ENCODE measurements at places on chromosomes 3 and 15.

DNA sequence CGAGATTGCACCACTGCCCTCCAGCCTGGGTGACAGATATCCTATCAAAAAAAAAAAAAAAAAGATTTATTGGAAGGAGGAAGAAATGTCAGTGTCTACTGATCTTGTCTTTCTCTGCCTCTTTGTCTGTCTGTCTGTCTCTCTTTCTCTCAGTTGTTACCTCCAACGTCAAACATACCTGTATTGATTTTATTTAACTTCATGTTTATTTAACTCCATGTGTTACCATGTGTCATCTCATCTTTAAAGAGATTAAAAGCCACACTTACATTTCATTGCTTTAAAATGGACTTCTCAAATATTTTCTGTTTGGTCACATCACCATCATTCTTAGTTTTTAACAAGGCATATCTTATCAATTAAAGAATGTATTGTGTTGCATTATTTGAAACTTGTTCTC lies 9.4 kb downstream of the CLDN11 start:
- no peak for DNase-seq

GRCh38 chr3:107395066-107395465 lies 17.8 kb downstream of the CCDC54 start:
- no peak for DNase-seq

GRCh38 chr3:171342200-171342599 lies 118.0 kb downstream of the TNIK start:
- DNase-seq: no peak

- DNase-seq: peak; percentile 31
These were observed 241.7 kb upstream of the ICE2 start for GRCh38 chr15:60720493-60721256.

GRCh38 chr3:192843723-192844485 lies 73.8 kb downstream of the MB21D2 start:
- DNase-seq: no peak

- no peak for DNase-seq
These were observed 85.6 kb downstream of the LPP start for GRCh38 chr3:188239577-188239976.

DNA sequence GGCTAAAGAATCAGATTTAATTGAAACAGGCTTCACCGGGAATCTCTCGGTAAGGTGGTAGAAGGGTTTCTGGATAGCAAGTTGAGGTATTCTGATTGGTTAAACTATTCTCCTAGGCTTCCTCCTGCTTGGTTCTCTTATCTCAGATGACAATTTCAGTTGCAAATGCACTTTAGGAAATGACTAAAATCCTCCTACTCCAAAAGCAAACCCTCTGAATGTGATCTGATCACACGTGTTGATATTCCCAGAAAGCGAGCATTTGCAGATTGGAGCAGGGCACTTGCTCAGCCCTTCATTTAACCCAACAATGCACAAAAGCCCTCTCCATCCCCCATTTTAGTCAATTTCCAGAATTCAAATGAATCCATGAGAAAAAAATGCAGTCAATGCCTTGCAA lies 55.6 kb upstream of the ICE2 start:
- DNase-seq: no peak

GRCh38 chr3:139532976-139533375 lies 6.6 kb downstream of the RBP1 start:
- DNase-seq: no peak

- DNase-seq: no peak
These were observed 69.9 kb downstream of the CMTM8 start for GRCh38 chr3:32308378-32308777.

DNA sequence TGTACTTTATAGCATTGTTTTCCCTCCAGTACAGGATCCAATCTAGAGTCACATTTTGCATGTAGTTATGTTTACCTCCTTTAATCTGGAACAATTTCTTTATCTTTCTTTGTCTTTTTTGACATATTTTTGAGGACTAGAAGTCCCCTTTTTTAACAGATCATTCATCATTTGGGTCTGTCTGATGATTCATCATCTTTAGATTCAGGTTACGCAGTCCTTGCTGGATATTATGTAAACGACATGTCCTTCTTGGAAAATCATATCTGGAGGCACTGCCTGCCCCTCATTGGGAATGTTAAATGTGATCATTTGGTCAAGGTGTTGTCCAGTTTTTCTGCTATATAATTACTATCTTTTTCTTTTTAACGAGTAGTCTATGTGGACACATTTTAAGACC lies 18.3 kb downstream of the TGM4 start:
- DNase-seq: no peak

DNA sequence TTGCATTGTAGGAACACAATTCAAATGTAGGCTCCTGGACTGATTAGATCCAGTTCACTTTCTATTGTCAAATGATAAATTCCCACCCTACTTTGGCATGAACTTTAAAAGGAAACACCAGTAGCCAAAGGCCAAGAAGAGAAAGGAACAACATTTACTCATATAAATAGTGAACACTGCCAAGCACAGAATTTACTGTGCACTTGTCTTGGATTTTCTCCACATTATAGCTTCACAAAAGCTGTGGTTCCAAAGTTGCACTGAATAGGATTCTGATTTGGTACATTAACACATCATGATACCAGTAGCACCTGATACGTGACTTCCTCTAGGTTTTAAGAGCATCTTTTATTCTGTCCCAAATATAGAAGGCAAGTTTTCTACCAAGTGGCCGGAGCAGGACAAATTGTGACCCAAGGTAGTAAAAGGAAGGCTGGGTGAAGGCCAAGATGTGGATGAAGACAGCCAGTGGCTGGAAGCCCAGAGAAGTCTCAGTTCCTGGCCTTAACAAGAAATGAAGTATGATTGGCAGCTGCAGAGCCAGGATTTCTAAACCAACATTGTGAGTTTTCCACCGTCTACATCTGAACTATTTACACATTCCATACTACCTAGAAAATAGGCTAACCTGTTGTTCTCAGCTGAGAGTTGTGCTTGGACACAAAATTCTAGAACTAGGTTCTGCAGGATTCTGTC lies 206.7 kb downstream of the THRB start:
- no peak for DNase-seq

DNA sequence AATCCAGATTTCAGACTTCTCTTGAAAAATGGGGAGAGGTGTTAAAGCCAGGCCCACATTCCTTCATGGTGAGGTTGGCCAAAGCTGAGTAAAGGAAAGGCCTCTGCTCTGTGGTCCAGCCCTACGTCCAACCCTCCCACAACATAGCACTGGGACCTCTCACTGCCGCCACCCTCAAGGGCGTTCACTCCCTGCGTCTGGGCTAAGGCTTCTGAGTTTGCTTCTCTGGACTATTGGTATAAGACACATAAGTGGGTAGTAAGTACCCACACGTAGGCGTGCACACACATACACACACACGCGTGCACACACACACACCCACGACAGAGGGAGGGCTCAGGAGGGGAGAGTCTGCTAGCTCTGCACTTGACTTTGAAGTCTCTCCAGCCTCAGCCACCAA lies 80.2 kb upstream of the PXYLP1 start:
- DNase-seq: no peak

- DNase-seq: no peak
These were observed 638.8 kb upstream of the GRM7 start for GRCh38 chr3:6222069-6222468.

Data from activated T-cell treated with anti-CD3 and anti-CD28 coated beads for 4 hours (primary cell).